AG08395 (cell line): ENCODE measurements at places on chromosomes 12 and 14.

DNA sequence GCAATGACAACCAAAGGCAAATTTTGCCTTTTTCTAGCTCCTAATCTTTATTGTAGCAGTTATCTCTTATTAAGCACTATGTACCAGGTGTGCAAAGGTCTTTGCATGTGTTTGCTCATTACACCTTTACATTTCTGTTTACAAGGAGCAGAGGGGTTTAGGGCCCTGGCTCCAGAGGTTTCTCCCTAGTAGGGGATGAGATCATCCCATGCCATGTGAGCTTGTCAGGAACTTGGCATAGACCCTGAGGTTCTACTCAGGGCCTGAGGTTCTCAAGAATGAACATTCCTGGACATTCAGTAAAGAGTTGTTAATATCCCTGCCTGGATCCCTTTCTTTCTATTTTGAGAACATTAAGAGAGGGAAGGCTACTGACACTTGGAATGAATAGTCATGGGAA is 292.0 kb downstream of the RPAP3 start:
- peak; percentile 77 for DNase-seq

DNA sequence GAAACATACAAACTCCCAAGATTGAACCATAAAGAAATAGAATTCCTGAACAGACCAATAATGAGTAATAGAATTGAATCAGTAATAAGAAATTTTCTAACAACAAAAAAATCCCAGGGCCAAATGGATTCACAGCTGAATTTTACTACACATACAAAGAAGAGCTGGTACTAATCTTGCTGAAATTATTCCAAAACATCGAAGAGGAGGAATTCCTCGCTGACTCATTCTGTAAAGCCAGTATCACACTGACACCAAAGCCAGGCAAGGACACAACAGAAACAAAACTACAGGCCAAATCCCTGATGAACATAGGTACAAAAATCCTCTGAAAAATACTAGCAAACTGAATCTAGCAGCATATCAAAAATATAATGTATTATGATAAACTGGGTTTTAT is 367.8 kb upstream of the CLEC14A start:
- peak; percentile 52 for DNase-seq

- DNase-seq = no peak
These were observed 22.1 kb downstream of the PRKCH start for GRCh38 chr14:61343471-61343870.

DNA sequence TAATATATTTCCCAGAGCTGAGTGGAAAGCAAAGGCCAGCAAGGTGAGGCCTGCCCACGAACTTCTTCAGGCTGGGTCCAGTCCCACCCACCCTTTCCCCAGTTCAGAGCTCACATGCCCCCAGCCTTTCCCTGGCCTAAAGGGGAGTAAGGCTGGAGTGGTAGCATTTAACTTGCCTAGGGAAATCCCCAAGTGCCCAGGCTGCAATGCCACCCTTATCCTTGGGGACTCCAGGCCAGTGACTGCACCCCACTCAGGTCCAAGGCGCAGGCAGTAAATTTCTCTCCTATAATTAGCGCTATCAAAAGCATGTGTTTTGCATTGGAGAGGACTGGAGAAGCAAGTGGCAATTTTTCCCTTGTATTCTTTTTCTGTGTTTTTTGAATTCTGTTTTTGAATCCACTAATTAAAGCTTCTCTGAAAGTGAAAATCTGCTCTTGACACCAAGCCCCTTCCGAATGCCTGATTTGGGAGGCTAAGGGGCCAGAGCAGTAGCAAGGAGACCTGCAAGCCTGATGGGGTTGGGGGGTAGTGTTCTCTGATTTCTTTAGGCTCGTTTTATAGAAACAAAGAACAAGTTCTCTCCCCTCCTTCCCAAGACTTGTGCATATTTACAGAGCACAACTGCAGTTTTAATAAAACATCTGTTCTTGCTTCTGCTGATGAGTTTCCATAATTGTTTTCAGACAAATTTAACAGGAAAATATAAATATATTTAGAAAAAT is 3.5 kb upstream of the HOXC6 start:
- no peak for DNase-seq

DNA sequence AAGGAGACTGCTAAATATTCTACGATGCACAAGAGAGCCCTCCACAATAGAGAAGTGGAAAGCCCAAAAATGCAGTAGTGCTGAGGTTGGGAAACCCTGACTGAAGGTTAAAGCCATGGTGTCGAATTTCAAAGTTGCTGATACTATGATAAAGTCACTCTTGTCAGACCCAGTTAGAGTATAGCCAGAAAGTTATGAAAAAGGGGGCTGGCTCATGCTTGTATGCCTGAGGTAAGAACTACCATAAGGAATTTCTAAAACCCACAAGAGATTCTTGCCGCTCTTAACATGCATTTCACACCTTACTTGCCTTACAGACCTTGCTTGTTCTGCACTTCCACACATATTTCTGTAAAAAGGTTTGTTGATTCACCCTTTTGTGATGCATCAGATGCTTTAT is 184.6 kb downstream of the SLC6A15 start:
- no peak for DNase-seq

GRCh38 chr12:60227916-60228315 is 632.1 kb downstream of the SLC16A7 start:
- no peak for DNase-seq

DNA sequence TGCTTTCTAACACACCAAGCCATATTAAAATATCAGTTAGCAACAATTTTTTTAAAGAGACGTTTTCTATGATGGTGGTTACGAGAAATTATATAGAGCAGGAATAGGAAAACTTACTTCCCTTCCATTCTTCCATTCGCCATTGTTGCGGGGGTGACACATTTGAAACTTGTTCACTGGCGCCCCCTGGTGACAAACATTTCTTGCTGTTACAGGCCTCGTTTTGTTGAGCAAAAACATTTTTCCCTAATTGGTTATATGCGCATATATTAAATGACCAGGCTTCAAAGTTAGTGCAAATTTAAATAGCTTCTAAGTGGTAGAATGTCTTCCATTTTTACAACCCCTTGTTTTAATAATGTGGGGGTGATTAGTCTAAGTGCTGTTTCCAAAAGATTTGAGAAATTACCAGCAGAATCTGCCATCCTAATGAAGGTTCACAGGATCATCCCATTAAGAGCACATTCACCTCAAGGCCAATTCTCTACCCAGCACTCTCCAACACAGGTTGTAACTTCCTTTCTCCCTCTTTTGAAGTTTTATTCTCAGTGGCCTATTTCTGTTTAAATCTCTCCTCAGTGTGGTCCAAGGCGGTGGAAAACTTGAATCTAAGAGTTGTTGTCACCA is 1124.7 kb downstream of the FLRT2 start:
- no peak for DNase-seq

DNA sequence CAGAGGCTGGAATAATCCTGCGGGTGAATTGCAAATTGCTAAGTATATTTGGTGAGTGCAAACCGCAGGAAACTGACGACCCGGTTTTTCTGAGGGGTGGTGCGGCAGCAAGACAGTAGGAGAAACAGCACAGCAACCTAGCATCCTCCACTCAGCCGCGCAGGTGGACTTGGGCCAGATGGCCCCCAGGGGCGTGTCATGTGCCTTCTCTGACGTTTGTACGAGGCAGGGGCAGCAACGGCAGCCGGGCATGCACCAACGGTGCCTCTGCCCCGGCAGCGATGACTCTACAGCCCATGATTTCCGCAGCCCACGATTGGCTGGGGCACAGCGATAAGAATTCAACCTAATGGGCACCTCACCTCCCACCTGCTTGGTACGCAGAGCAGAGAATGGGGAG is 11.1 kb upstream of the CLEC2A start:
- DNase-seq = no peak

- no peak for DNase-seq
These were observed 145.4 kb downstream of the C12orf50 start for GRCh38 chr12:87883806-87884205.
